ENCODE measurements at places on chromosomes 5 and 9.

DNA sequence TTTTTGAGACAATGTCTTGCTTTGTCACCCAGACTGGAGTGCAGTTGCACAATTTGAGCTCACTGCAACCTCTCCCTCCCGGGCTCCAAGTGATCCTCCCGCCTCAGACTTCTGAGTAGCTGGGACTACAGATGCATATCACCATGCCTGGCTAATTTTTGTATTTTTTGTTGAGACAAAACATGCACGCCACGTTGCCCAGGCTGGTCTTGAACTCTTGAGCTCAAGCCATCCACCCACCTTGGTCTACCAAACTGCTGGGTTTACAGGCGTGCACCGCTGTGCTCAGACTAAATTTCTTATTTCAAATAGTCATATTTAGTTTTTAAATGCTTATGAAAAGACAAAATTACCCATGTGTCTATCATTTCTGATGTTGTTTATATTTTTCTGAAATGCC is 2324.1 kb downstream of the MAT2B start:
- no peak for DNase-seq

GRCh38 chr5:97918620-97919019 is 735.6 kb upstream of the RIOK2 start:
- DNase-seq: no peak

GRCh38 chr5:79731775-79732174 is 42.1 kb downstream of the CMYA5 start:
- no peak for DNase-seq

GRCh38 chr5:77563475-77563874 is 71.4 kb upstream of the WDR41 start:
- DNase-seq: no peak

DNA sequence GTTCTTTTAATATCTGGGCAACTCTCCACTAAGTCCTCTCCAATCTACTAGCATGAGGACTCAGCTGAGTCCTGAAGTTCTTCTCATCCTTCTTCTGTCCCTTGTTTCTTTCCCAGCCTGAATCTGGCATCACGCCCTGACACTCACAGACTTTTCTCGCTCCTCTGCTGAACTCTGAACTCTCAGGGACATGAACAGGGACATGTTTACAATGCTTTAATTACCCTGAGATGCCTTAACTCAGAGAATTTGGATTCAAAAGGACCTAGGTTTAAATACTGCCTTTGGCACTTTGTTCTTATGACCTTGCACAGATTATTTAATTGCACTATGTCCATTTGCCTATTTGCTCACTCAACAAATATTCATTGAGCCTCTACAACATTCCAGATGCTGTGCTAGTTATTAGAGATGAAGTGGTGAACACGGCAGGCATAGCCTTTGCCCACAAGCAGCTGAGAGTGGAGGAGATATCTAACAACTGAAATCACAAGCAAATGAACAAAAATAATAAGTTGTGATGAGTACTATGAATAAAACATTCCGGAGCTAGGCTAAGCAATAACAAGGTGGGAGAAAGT is 106.0 kb downstream of the ADRB2 start:
- DNase-seq: no peak

DNA sequence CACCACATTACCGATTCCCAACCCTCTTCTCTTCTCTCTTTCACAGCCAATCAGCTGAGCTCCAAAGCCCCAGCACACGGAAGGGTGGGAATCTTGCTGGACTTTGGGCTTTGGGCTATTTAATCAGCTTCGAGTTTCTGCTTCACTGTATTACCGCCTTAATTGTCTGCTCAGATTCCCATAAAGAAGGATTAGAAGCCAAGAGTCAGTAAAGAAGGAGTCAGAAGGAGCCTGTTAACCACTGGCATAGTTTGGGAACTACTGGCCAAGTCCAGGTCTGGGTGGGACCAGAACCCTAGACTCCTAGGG is 4.4 kb downstream of the SPRY4 start:
- DNase-seq: no peak

DNA sequence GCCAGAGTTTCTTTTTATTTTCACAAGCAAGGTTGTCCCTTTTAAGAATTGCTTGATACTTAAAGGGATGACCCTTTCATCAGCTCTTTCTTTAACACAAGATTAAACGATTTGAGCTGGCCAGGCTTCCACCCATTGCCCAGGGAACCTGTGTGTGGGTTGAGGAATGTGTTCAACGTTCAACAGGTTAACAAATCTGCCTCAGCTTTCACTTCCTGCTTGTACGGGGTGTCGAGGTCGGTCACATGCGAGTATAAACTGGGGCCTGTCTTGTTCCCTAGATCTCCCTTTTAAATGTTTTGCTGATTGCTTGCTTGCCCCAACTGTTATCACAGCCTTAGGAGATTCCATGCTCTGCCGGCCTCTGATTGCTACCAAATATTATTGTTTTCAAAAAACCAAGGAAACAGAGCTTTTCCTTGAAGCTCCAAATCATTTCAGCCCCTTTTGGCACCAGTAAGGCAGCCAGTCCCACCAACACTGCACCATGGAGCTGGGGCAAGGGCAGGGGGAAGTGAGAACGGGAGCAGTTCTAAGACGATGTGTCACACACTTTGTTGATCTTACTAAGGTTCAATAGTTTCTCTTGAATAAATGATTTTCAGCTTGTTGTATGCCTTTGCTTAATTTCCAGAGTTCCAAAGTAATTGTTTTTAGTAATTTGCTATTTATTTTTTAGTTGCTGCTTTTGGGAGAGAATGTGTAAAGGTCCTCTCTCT is 10.7 kb upstream of the CLK4 start:
- no peak for DNase-seq

GRCh38 chr5:125410537-125411070 is 664.2 kb upstream of the ZNF608 start:
- DNase-seq: no peak

DNA sequence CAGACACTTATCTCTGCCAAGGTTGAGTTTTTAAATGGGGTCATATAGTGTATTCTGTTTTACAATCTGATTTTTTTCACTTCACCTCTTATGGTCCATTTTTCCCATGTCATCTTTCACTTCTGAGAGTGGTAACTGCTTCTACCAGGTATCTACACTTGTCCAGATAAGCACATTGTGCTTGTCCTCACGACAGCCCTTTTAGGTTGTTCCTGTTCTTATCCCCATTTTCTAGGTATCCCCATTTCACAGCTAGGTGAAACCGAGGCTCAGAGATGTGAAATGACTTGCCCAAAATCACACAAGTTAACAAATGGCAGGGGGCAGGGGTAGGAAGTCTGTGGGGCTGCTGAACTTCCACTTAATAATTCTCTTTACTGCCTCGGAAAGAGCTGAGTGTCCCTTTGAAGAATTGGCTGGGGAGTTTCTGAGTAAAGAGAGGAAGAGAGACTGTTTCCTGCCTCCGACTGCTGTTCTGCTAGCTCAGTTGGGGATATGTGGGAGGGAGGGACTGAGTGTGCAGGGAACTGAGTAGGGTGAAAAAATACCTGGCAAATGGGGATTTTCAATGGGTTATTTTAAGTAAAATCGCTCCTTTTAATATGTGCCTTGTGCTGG is 255.4 kb downstream of the GRIA1 start:
- no peak for DNase-seq

DNA sequence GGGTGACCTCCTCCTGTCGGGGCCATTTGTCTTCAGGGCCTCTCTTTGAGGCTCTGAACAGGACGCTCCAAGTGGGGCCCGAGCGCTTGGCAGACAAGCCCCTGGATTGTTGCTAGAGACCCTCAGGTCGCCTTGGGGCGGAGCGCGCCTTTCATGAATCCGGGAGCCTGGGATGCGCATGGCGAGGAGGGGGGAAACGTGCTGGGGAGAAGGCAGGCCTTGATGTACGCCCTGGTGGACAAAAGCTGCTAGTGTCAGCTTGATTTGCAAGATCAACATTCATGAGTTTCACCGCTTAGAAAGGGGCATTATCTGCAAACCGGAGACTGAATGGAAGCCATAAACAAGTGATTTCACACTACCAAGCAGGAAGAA is 226.3 kb downstream of the SMARCA2 start:
- DNase-seq: no peak

DNA sequence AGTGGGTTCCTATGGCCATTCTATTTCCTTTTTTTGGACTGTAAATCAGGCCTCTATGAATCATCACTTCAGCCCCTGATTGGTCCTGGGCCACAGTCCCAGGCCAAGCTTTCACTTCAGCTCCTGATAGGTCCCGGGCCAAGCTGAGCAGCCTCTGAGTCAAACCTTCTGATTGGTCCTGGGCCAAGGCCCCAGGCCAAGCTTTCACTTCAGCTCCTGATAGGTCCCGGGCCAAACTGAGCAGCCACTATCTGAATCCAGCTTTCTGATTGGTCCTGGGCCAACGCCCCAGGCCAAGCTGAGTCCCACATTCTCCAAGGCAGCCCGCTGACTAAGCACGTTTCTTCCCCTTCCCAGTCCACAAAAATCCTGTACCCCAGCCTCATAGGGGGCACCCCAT is 1972.9 kb upstream of the ACO1 start:
- no peak for DNase-seq

GRCh38 chr9:129336601-129337331 is 158.7 kb upstream of the IER5L start:
- DNase-seq: no peak

GRCh38 chr5:170769898-170770416 is 13.6 kb upstream of the GABRP start:
- DNase-seq: no peak

DNA sequence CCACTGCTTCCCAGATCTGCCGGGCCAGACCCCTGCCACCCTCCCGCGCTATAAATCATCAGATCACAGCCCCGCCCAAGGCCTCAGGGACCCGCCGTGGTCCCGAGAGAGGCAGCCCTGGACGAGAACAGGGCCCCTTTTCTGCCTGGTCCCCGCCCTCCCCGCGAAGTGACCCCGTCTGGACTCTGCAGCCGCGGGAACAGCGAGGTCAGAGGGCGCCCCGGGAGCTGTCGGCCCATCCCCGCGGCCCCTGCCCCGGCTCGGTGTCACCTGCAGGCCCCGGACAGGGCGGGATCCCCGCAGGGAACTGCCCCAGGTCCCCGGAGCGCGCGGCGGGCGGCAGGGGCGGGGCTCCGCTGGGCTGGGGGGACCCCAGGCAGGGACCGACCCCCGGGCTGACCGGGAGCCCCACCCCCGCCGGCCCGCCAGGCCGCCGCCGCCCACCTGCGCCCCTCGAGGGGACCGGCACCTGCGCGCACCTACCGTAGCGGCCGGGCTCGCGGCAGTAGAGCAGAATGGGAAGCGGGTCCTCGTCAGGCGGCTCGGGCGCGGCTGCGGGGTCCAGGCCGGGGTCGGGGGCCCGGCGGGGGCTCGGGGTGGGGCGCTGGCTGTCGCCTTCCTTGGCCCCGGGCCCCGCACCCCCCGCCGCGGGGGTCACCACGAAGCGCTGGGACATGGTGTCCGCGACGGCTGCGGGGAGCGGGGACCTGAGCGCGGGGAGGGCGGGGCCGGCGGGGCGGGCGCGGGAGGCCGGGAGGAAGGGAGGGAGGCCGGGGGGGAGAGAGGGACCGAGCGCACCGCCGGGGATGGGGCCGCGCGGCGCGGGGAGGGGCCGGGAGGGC is 43.5 kb upstream of the SLC12A7 start:
- no peak for DNase-seq

- no peak for DNase-seq
These were observed 1.7 kb upstream of the PTPN3 start for GRCh38 chr9:109499631-109500410.

- no peak for DNase-seq
These were observed 259.6 kb upstream of the RPS23 start for GRCh38 chr5:82537687-82538306.

DNA sequence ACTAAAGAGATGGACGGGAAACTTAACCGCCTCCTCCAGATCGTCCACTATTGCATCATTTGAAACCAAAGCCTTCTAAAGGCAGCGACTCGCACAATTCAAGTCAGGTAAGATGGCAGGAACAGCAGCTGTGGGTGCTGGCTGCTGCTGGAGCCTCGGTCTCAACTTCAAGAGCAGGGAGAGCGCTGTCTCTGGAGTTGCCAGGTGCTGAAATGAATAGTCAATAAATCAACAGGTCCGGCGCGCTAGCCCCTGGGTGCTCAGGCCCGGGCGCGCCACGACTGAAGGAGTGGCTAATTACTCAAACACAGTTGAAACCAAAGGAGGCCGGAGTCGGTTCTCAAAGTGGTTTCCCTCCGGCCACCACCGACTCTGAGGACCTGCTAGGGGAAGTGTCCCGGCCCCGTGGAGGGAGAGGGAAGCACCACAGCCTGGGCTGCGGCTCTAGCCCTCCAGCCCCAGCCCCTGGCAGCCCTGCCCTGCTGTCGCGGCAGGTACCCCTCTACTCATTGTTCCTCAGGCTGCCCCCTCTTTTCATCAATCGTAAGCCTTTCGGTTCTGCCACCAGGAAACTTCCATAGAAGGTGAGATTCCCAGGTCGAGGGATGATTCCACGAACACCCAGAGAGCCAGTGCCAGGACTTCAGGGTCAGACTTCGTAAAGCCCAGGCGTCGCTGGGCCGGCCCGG is 804 bp downstream of the TTC39B start:
- no peak for DNase-seq

DNA sequence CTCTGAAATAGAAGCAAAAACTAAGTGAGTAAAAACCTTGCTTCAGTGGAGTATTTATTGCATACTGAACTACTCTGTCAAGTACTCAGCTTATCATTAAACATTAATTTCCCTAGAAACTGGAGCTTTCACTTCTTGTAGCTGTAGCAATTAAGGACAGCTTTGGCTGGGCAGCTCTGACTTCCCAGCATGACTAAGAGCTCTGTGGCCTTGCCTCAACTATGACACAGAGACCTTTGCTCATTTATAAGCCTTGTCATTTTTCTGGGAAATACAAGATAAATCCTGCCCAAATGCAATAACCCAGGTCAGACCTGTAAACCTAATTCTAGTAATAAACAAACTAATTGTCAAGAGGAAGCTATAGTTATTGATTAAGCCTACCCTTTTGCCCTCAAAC is 65.4 kb upstream of the STK32A start:
- no peak for DNase-seq

DNA sequence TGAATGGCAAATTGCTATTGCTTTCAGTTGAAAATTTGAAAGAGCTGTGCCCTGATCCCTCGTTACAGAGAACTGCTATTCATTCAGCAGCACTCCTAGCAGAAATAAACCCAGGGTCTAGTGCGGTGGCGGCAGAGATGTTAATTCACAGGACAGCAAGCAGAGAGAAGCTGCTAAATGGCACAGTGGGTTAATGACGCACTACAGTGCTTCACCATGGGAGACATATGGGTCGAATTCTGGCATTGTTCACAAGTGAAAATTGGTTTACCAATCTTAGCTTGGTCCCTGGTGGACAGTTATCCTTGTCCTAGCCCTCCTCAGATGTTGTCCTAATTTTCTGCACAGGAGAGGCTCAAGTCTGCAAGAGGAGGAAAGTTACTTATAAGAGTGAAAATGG is 807.4 kb downstream of the TLE1 start:
- DNase-seq: no peak

- DNase-seq: no peak
These were observed 78.3 kb upstream of the LIFR start for GRCh38 chr5:38634568-38635369.

DNA sequence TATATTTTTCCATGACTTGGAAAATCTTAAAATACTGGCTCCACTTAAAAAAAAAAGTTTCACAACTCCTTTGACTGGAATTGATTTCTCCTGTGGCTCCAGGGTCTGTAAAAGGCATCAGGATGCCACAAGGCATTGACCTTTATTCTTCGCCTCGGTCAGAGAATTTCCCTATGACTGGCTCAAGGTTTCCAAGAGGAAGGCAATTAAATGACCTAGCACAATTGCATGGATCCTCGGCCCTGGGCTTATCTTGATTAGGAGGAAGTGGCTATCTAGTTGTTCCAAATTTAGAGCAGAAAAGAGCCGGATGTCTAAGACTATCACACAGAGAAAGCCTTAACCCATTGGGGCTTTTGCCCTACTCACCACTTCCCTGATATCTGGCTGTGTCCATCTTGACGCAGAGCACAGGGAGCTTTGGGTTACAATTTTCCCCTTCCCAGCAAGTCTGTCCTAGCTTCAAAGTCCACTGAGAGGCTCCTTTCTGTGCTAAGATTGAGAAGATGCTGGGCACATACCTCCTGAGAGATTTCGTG is 56.9 kb upstream of the COL15A1 start:
- no peak for DNase-seq
